ENCODE measurements at places on chromosomes 3 and 15.

DNA sequence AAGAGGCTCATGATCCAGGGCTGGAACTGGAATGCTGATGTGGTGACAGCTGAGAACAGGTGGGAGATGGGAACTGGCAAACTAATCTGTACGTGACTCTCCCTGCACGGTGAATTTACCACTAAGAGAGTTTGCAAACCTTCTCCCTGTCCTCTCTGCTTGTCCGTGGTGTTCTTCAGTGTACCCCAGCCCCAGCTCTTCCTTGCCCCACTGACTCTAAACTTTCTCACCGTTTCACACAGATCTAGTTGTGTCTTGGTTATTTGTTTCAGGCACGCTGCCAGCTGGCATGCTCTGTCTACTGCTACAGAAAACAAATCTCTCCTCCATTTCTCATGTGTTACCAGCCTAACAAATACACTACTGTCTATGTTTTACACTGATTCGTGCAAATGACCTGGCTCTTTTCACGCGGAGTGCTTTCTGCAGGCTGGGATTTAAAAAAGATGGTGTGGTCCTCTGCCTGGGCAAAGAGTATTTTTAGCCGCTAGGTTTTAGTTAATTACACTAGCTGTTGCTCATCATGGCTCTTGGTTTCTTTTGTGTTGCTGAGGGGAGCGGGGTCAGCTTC is 192.7 kb upstream of the LRIG1 start:
- DNase-seq = no peak

GRCh38 chr3:190318666-190319065 is 3.6 kb downstream of the CLDN1 start:
- DNase-seq = no peak

- DNase-seq = no peak
Measured at GRCh38 chr3:18018491-18019160, 276.2 kb upstream of the TBC1D5 start.

DNA sequence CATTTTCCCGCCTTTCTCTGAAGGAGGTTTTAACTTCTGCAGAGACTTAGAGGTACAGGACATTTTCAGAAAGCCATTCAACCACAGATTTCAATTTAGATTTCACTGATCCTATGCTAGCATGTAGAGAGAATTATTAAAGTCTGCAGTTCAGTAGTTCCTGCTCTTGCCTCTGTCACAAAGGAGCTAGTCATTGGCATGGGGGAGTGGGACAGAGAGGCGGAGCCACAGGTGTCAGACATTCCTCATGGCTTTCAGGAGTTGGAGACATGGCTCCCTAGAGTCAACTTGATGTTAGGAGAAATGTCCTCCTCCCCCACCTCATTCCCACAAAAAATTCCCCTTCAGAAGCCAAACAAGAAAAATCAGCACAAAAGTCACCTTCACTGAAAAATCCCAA is 66.0 kb upstream of the SIAH2 start:
- no peak for DNase-seq

GRCh38 chr3:136856665-136857064 is 5.3 kb upstream of the NCK1 start:
- DNase-seq = no peak

DNA sequence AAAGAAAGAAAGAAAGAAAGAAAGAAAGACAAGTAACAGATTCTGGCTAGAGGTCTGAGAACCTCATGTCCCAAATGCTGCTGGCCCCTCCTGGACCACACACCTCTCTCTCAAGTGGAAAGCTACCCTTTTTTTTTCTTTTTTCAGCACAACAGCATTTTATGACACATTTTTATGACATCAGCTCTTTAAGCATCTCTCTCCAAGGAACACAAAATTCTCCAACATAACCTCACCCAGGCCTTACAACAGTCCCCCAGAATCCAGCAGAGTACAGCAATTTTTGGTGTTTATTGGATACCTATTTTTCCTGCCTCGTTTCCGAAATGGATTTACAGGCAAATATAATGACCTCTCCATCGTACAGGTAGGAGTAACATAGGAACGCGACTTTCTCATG is 11.2 kb upstream of the NTRK3 start:
- DNase-seq = no peak

DNA sequence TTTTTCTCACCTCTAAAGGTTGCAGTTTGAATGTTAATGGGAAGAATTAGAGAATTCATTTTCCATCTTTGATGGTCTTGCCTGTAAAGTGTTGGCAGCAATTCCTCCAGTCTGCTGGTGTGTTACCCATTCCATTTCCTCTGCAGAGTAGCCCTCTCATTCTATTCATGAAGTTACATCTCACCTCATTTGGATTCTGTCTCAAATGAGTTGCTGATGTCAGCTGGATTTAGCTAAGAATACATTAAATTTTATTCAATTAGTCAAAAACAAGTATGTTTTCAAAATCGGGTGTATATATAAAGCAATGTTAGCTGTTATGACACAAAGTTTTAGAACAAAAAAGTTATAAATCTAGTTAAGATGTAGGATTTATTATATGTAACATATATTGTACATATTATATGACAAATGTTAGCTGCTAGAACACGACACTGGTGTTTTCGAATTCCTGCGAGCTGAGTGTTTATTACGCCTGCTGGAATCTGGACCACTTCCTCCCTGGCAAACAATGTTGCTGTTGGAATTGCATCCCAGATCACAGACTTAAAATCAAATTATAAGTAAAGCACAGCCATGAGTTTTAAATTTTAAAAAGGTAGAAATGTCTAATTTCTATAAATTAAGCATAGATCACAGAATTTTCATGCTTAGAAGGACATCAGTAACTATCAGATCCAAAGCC is 516.2 kb downstream of the OCA2 start:
- no peak for DNase-seq

Data from activated CD8-positive, alpha-beta memory T cell treated with anti-CD3 and anti-CD28 coated beads, Interleukin-2, amount 10 ng/mL, durations not matched to agents 7 days and 5 days (primary cell).